ENCODE measurements at places on chromosomes 7 and 10.

DNA sequence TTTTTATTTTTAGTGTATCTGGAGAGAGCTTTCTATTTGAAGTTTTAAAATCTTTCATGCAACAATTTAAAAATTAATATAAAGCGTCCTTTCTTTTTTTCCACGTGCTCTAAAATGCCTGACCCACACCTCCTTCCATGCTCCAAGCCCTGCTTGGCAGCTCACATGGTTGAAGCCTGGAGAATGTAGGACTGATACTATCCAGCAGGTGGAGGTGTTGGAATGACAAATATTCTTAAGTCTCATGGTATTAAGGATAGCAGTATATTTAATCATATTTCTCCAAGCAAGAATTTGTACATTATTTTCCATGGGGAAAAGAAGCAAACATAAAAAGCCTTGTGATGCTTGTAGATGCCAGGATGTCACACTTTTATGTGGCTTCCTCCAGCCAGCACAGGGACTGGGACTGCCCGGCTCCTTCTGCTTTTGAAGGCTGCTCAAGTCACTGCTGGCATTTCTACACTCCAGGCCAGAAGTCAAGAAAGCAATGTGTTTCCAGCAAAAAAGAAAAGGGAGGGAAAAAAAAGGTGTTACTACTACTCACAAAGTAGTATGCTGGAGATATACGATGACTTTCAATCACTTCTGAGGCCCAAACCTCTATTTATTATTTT, 49.7 kb downstream of the BZW2 start:
- DNase-seq = peak; percentile 30

- DNase-seq = no peak
Observed at GRCh38 chr7:1085910-1086421, 1.9 kb upstream of the GPER1 start.

- no peak for DNase-seq
Observed at GRCh38 chr10:18542832-18543231, 108.6 kb downstream of the NSUN6 start.

GRCh38 chr7:155806096-155806871, 6.0 kb downstream of the SHH start:
- no peak for DNase-seq

GRCh38 chr7:44240376-44240775, 39.6 kb downstream of the YKT6 start:
- DNase-seq = no peak

DNA sequence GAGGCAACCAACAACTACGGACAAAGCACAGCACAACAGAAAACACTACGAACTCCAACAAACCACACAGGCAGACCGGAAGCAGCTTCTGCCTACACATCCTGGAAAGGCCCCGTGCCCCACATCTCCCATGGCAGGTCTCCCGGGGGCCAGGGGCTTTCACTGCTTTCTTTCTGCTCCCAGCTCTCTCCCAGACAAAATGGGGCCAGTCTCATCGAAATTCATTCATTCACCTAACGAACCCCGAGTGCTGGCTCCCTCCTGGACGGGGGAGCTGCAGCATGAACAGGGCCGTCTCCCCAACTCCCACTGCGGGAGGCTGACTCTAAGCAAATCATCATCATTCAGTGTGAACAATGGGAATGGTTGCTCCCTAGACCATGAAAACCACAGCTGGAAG, 47.6 kb upstream of the NANOS1 start:
- DNase-seq = no peak

GRCh38 chr10:70232155-70232858, 922 bp downstream of the PPA1 start:
- no peak for DNase-seq

- no peak for DNase-seq
Observed at GRCh38 chr7:116955801-116956476, 2.6 kb downstream of the ST7 start.

- no peak for DNase-seq
Observed at GRCh38 chr10:117007080-117007479, 2.1 kb upstream of the SHTN1 start.

DNA sequence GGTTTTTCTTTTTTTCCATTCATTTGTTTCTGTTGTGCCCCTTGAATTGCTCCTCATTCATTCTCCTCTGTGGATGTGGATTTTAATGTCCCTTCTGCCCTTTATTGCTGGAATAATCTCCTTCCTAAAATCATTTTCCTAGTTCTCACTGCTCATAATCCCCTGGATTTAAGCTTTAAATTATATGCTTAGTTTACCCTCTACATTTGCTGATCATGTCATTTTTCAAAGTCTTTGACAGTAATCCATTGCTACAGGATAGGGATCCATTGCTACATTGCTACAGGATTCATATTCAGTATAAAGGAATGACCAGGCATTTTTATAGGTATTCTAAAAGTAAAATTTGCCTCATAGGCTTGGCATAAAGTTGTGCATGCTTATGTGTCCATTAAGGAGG, 14.3 kb downstream of the ADAM22 start:
- no peak for DNase-seq

DNA sequence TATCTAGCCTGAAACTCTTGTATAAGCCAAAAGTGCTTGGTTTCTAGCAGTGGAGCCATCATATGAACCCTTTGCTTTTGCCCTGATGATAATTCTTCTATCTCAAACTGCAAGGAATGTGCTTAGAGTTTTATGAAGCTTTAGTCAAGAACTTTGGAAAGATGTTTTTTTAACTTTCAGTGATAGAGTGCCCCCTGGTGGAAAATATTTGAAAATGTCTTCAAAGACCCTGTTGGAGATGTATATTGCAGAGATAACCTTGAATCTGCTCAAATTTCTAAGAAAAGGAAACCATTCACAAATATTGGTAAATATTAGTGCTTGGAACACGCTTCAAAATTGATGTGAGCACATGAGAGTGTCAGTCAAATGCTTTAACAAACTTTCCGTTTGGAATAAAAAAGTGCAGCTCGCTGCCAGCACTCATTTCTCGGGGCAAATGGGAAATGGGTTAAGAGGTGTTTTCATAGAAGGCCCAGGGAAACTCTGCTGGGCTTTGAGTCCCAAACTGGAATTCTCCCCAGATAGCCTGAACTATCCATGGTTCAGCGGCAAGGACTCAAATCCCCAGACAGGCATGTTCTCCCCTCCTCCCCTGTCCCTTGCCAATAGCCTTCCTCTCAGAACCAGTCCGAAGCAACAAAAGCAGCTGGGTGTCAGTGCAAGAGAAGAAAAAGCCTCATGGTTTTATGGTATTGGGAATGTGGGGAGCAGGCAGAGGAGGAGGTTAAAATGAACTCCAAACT, 129.3 kb downstream of the MYOF start:
- no peak for DNase-seq

- DNase-seq = peak; percentile 21
Observed at GRCh38 chr7:105647591-105647990, 66.3 kb upstream of the EFCAB10 start.

- DNase-seq = no peak
Observed at GRCh38 chr10:58070956-58071355, 196.7 kb downstream of the IPMK start.

- no peak for DNase-seq
Observed at GRCh38 chr10:63593576-63593975, 72.4 kb downstream of the REEP3 start.

DNA sequence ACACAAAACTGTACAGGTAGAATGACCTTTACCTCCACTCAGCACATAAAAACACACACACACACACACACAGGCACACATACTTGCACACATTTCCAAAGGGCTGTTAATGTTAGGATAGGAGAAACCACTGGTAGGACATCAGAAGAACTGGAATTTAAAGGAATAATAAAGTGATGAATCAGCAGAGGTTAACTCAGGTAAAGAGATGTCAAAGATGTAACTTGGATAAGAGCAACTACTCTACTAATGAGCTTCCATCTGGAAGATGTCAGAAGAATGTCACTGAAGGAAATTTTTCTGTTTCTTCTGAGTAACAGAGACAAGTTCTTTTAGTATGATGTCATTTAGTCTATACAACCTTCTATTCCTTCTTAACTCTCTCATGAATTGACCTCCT, 26.4 kb upstream of the GPR37 start:
- DNase-seq = no peak

GRCh38 chr7:138072726-138073125, 3.5 kb upstream of the AKR1D1 start:
- no peak for DNase-seq

GRCh38 chr7:29623973-29624372, 60.3 kb downstream of the PRR15 start:
- no peak for DNase-seq

DNA sequence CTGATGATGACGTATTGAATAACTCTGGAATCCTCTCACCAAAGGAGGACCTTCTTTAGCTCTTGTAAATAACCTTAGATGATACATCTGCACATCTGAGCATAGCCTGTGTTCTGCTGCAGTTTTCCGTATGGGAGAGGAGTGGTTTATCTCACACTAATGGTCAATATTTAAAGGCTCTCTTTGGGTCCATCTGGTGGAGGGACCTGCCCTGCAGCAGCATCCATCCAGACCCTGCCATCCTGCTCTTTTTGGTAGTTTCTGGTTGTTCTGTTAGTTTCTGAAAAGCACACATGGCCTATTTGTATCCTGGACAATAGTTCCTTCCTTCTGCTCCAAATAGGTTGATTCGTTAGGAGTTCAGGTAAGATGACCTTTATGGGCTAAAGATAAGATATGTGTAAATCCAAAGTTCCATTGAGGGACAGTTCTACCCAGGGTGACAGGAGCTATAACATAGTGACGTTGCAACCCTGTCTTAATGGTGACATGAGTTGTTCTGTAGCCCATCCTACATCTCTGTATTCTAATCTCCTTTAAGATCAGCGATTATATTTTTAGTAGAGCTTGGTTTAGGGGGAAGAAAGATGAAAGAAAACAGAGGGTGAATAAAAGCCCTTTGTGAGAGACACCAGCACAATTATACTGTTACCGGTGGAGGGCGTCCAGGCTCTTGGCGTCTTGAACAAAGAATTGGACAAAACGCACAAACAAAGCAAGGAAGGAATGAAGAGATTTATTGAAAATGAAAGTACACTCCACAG, 60.0 kb upstream of the KLF14 start:
- DNase-seq = no peak

GRCh38 chr10:43361547-43362190, 9.8 kb upstream of the FXYD4 start:
- DNase-seq = no peak

DNA sequence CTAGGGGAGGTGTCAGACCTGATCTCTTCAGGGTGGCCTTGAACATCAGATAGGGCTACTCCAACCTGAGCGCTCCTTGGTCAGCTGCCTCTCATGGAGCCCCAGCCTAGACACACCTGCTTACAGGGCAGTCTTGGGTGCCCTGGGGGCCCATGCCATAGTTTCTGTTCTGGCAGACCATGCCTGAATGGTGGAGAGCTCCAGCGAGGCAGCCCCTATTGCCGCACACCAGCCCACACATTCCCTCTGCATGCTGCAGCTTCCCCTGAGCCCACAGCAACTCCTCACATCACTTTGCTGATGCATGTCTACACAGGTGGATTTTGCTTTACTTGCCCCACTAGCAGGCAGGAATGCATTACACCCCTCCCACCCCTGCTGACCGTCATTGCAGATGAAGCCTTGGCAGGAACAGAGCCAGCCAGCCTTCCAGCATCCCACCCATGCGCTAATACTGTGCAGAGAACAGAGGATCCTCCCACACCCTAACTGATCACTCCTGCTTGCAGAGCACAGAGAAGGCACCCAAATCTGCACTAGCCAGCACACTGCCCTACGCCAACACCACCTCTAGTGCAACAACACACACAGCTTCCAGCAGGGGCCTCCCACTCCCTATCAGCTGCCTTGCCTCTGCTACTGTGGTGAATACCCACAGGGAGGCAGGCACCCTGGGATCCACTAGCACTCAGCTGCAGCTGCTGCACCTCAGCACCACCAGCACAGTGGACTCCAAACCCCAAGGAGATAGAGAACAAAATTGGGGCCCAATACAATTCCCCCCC, 43.0 kb upstream of the GRM3 start:
- no peak for DNase-seq

DNA sequence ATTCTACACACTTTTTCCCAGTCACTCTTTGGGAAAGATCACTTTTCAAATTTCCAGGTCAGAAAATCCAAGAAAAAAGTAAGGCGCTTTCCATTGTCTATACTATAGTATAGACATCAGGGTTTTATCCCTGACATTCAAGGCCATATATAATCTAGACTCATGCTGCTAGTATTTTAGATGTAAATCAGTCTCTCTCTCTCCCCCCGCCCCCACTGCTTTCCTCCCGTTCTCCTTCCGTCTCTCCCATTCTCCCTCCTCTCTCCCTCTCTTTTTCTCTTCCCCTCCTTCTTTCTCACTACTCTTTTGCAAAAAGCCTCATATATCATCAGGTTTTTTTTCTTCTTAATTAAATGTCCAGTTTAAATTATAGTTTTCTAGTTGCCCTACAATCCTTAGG, 154.8 kb downstream of the PHF14 start:
- DNase-seq = no peak

- DNase-seq = no peak
Observed at GRCh38 chr7:29432721-29433120, 130.9 kb upstream of the PRR15 start.

- peak; percentile 84 for DNase-seq
Observed at GRCh38 chr10:125123476-125124114, 36.8 kb downstream of the CTBP2 start.

- no peak for DNase-seq
Observed at GRCh38 chr10:130079614-130080460, 30.8 kb downstream of the C10orf143 start.

- DNase-seq = no peak
Observed at GRCh38 chr10:95049919-95050318, 19.4 kb downstream of the CYP2C8 start.

GRCh38 chr10:86091216-86091615, 275.4 kb downstream of the GRID1 start:
- no peak for DNase-seq

- DNase-seq = no peak
Observed at GRCh38 chr10:35517431-35518181, 87.5 kb upstream of the GJD4 start.

DNA sequence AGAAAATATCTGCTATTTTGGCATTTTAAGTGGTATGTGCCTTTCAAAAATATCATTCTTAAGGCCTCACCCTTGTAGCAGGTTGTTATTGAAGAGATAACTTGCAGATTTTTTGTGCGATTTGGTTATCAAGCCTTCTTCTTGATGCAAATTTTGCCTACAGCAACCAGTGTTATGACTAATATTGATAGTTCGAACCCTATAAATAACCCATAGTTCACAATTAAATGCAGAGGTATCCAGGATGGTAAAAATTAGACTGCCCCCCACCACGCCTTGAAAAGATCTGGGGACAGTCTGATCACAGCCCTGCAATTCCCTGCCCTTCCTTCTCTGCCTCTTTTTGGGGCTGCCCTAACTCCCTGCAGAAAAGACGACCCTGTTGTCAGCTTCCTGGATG, 28.4 kb upstream of the RAPGEF5 start:
- no peak for DNase-seq

DNA sequence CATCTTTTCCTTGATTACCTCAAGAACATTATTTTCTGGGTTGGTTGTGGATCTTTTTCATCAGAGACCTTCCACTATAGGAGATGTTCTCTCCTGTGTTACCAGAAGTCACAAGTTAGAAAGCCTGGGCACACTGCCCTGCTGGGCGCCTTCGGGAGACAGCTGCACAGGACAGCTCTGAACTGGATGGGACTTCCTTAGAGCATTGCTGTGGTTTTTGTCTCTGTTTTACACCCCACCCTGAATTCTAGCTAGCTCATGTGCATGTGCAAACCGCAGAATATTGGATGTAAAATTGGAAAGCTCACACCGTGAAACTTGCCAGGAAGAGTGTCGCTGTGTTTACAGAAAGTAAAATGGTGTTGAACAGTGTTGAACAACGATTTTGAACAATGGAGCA, 54.4 kb upstream of the SEC61G start:
- DNase-seq = no peak

GRCh38 chr7:44383566-44383965, 58.2 kb upstream of the CAMK2B start:
- no peak for DNase-seq
